ENCODE measurements at places on chromosomes 1 and 21.

DNA sequence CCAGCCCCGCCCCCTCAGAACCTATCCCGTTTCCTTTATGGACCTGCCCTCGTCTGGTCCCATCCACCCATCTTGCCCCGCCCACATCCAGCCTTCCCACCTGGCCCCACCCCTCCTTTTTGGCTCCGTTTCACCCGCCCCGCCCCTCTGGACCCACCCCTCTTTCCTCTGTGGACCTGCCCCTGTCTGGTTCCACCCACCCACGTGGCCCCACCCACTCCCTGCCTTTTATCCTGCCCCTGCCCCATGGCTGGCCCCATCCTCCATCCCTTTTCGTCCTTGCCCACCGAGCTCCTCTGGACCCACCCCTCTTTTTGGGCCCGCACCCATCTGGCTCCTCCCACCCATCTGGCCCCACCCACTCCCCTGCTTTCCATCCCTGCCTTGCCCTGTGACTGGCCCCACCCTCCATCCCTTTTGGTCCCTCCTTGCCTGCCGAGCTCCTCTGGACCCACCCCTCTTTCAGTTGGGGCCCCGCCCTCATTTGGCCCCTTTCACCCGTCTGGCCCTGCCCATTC, 177.3 kb downstream of the CAMTA1 start:
- no peak for DNase-seq

- no peak for DNase-seq
Observed at GRCh38 chr21:27582948-27583430, 616.1 kb upstream of the ADAMTS5 start.

DNA sequence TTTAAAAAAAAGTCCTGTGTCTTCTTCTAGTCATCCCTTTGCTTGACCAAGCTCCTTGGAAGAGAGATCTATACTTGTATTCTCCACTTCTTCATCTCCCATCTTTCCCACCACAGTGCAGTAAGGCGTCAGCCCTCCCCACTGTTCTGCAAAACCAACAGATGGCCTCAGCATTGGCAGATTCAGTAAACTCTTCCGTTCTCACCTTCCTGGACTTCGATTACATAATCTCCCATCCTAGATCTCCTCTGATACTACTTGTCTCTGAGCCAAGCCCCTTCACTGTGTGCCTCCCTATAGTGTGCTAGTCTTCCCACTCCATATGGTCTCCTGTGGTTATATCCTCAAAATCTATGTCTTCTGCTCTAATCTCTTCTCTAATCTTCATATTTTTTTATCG, 1.6 kb upstream of the COLGALT2 start:
- no peak for DNase-seq

DNA sequence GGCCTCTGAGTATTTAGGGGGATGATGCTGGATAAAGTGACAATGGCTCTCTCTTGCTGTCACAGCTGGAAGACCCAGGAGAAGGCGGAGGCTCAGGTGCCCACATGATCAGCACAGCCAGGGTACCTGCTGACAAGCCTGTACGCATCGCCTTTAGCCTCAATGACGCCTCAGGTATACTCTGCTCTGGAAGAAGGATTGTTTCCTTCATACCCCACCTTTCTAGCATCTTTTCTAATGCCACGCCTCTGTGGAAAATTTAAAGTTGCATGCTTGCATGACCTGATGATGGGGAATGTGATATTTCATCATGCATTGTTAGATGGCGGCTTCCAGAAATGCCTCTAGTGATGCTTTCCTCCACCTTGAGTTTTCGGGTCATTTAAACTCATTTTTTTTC, 2.8 kb downstream of the MAP3K7CL start:
- no peak for DNase-seq

DNA sequence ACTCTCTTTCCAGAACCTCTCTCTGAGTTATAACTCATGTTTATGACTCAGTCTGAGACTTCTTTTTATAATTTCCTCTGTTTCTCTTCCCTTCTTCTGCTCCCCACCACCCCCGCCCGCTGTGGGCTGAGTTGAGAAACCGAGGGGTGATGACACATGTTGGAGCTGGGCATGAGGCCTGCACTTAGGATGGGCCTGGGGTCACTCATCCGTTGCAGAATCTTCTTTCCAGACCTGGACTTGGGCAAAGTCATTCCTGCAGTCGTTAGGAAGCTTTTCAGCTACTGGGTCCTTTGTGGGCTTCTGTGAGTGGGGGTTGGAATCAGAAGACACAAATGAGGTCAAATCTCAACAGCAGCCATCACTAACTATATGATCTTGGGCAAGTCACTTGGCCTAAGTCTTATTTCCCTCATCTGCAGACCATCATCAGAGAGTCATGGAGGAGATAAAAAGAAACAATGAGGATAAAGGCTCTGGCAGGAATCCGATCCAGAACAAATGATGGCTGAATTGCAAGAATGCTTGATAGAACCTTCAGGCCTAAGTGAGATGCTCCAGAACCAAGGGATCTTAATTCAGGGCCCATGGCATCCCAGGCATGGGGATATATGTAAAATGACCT, 53.4 kb downstream of the RPS6KA1 start:
- DNase-seq, result no peak

GRCh38 chr1:225962440-225962975, 21.5 kb upstream of the LEFTY2 start:
- DNase-seq, result no peak

- no peak for DNase-seq
Observed at GRCh38 chr1:6471086-6471969, 5.4 kb upstream of the TNFRSF25 start.

DNA sequence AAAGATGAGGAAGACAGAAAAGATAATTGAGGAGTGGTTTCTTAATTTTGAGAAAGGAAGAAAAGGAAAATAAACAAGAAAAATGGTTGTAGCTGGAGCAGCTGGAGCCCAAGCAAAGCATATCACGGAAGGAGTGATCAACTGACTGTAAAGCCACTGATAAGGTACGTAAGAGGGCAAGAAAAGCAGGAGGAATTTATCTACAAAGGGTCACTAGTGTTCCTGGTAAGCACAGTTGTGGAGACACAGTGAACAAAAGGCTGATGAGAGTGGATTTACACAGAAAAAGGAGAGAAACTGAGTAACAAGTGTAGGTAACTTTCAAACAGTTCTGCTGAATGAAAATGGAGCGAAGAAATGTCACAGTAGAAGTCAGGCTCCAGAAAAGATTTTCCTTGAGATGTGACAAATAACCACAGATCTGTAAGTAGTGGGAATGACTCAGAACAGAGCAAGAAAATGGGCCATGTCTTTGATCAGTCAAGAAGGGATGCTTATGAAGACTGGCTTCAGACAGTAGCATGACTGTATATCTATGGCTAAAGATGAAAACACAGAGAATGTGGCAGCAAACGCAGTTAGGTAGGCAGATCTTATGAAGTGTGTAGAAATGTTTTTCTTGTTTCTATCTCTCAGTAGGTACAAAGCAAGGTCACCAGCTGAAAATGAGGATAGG, 45.6 kb upstream of the RBM34 start:
- DNase-seq, result no peak

GRCh38 chr1:66562561-66562960, 28.6 kb downstream of the SGIP1 start:
- no peak for DNase-seq

GRCh38 chr1:149917571-149918144, at the start of gene SV2A:
TSS of gene SV2A (minus strand) at chr1:149917844. CDS start at chr1:149913840, 4,004 bp downstream.
- peak; percentile 88 for DNase-seq

GRCh38 chr1:156667610-156667967, 9.6 kb downstream of the NES start:
- DNase-seq, result no peak
